ENCODE measurements at places on chromosomes 5 and 9.

- no peak for DNase-seq
Observed at GRCh38 chr9:89095761-89096528, 82.7 kb downstream of the SHC3 start.

DNA sequence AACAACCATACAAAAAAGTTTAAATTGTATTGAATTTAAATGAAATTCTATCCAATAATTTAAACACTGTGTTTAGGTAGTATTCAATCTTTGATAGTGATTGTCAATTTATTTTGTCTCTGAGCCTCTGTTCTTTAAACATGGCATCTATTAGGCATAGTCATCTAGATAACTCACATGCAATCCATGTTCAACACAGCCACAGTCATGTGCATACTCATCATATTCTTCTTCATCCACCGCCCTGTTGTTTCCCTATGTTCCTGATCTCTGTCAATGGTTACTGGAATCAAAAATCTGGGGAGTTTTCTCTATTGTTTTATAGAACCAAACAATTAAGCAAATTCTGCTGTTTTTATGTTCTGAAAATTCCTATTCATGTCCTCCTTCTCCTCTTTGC is 521.1 kb upstream of the DAB2 start:
- no peak for DNase-seq

DNA sequence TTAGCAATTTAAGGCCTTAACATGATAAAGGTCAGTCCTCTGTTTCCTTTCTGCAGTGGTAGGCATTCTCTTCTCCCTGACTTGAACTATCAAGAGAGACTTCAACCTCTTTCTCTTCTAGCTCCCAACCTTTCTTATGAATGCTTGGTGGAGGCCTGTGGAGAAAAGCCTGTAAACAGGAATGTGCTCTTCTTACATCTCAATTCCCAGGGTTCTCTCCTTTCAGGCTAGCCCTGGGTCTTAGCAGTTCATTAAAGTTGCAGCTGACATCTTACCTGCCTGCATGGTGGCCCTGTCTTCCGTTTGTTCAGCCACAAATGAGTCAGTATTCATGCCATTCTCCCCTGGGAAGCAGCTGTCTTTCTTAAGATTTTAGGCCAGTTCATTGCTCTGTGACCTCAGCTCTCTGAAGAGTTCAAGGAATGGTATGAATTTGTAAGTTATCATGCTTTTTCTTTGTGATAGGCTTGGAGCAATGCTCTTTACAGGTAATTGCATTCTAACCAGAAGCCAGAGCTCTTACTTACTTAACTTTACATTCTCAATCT is 77.8 kb downstream of the ADCY2 start:
- no peak for DNase-seq

DNA sequence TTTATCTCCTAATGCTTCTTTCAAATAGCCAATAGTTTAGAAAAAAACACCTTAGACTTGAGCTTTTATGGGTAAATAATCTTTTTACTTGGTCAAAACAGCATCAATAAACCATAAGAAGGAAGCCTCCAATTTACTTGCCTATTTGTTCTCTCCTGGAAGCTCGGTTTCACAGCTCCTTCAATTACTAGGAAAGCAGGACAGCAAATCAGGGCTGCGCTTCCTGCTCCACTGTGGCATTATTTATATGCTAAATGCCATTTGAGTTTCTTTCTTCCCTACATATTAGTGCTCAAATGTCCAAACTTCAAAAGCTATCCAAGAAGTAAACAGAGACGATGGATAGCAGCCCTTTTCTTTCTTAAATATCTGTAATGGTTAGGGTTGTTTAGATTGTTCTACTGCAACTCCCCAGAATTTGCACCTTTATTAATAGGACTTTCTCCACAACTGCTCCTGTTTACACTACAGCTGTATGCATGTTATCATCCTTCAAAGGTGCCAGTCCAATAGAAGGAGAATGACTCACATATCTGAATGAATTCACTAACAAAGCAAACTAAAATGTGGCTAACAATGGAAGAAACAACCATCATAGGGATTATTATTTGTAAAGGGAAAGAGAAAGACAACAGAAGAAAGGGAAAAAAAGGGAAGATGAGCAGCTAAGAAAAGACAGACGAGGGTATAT is 58.7 kb downstream of the MED27 start:
- DNase-seq: no peak

DNA sequence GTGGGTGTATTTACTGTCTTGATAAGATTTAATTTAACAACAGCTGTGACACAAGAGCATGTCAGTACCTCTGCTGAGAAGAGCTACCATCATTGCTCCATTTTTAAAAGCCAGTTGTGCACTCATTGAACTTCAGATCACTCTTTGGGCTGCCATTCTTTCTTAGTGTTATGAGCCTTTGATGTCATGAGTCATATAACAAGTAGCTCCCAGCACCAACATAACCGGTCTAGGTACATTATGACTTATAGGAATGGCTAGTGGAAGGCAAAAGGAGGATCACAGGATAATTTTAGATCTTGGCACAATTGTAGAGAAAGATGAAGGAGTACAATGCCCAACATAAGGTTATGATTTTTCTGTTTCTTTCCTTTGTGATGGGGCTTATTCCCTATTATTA is 170.8 kb upstream of the FBN2 start:
- no peak for DNase-seq

GRCh38 chr5:132657676-132658380 is at the start of gene IL13:
Gene IL13 (plus strand): TSS chr5:132658173. CDS start chr5:132658187, 14 bp downstream.
- DNase-seq: no peak

DNA sequence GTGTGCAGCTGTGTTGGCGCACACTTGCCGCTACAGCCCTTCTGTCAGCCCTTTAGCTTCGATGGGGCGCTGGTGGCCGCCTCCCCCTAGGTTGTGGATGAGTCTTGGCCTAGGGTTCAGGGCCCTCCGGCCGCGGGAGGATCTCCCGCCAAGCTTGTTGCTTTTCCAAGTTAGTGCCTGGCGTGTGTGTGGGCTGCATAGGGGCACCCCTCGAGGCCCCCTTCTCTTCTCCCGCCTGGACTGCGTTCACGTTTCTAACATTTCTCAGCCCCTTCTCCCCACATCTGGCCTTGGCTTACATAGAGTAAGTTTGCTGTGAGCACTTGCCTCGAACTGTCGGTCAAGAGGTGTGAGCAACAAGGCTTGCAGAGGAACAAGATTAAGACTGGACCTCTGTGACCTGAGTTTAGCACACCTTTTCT is 413 bp upstream of the OXCT1 start:
- no peak for DNase-seq

GRCh38 chr9:76608575-76609273 is 149.7 kb downstream of the GCNT1 start:
- DNase-seq: no peak

Data from effector memory CD4-positive, alpha-beta T cell (primary cell).